Activated naive CD4-positive, alpha-beta T cell treated with anti-CD3 and anti-CD28 coated beads, Interleukin-2, amount 50 U/mL, for 72 hours (primary cell): ENCODE measurements at places on chromosomes 4 and X.

- no peak for DNase-seq
These were observed 1034.3 kb downstream of the STIM2 start for GRCh38 chr4:27894951-27895350.

DNA sequence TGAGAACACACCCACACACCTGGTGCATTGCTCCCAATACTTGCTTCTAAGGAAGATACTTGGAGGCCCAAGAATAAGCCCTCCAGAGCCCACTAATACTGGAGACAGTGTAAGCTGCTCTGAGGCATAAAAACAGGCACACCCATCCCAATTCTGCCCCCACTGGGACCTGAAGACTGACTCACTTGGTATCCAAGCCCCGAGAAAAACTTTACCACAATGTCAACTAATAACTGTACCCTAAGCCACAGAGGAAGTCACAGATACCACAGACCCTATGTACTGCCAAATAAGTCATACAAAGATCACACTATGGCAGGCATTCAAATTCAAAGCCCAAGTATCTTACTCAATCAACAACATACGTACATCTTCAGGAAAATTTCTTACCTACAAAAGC is 398.2 kb upstream of the SPANXN1 start:
- DNase-seq: no peak

- no peak for DNase-seq
These were observed 2.5 kb downstream of the MYL5 start for GRCh38 chr4:676871-677235.

GRCh38 chrX:14029039-14029424 is 660 bp downstream of the GEMIN8 start:
- DNase-seq: no peak

DNA sequence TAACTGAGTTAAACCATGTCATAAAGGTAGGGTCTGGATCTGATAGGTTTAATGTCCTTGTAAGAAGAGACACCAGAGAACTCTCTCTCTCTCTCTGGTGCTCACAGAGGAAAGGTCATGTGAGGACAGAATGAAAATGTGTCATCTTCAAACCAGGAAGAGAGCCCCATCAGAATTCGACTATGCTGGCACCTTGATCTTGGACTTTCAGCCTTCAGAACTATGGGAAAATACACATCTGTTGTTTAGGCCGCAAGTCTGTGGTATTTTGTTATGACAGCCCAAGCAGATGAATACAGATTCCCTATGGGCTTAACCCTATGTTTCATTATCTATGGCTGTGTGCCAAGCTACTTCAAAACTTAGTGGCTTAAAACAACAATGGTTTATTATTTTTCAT is 105.5 kb upstream of the DDIT4L start:
- no peak for DNase-seq

DNA sequence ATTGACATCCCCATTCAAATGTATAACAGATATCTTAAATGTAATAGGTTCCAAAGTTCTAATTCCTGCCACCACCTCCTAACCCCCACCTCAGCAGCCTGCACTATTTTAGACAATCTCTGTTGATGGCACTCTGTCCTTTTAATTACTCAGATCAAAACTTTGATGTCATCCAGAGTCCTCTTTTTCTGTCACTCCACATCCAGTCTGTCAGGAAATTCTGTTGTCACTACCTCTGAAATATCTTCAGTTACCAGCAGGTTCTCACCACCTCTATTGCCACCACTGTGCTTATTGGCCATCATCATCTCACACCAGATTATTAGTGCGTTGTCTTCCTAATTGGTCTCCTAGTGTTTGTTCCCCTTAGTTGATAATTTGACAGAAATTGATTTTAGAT is 76.2 kb downstream of the PTPN13 start:
- DNase-seq: no peak

GRCh38 chr4:43274376-43274775 is 381.9 kb downstream of the GRXCR1 start:
- DNase-seq: no peak

DNA sequence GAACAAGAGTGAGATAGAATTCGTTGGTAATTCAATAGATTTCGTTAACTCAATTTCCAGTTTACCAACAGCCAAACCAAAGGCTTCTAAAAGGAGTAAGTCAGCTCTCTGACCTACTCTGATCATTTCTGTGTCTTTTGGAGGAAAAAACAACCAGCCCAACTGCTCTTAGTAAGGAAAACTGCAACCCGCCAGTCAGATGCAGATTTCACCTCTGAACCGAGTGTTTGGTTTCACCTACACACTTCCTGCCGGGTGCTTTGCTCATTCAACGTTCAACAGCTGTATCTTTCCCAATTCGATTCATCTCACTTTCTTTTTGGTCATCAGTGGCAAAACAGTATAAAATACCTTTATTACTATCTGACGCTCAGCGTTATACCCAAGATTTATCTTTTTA is 24.5 kb downstream of the TMSB4X start:
- no peak for DNase-seq

GRCh38 chr4:128564081-128564630 is 245.3 kb upstream of the JADE1 start:
- no peak for DNase-seq

DNA sequence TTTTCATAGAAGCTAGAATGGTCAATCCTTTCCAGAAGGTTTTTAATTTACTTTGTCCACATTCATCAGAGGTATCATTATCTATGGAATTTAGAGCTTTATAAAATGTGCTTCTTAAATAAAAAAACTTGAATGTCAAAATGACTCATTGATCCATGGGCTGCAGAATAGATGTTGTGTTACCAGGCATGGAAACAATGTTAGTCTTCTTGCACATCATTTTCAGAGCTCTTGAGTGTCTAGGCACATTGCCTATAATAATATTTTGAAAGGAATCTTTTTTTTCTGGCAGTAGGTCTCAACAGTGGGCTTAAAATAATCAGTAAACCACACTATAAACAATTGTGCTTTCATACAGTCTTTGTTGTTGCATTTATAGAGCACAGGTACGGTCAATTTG is 200.3 kb downstream of the FAT4 start:
- DNase-seq: no peak
